Ureter (tissue), 1 donor: ENCODE measurements at places on chromosomes 5 and 9. TPM values are rescaled to one million over a fixed set of nuclear protein-coding genes. Genes with fewer than 3 reads are reported as not detected.

The PTGER4 gene
- 10.3 TPM for total RNA-seq

The FCN2 gene
- total RNA-seq, result 0.49 TPM

The FBP2 gene
- 0.29 TPM for total RNA-seq

The SLC34A1 gene
- not detected for total RNA-seq

The PCDHA13 gene
- 0.42 TPM for total RNA-seq

The PCDHA9 gene
- total RNA-seq, result 0.34 TPM

The FAM221B gene
- total RNA-seq, result 0.26 TPM

The PCDHGA11 gene
- total RNA-seq, result 5.1 TPM

The CATSPER3 gene
- total RNA-seq, result 0.99 TPM

The PCYOX1L gene
- 14.7 TPM for total RNA-seq

The SLC46A2 gene
- total RNA-seq, result 4.2 TPM

The CCDC152 gene
- total RNA-seq, result 0.47 TPM

The TMEM174 gene
- total RNA-seq, result not detected

The PRDM9 gene
- not detected for total RNA-seq

The PHF24 gene
- total RNA-seq, result 1.7 TPM

The RAD50 gene
- total RNA-seq, result 49.5 TPM

The BAAT gene
- total RNA-seq, result not detected

The IER5L gene
- 16.0 TPM for total RNA-seq

The RAPGEF1 gene
- total RNA-seq, result 64.9 TPM

The ZNG1C gene
- 67.6 TPM for total RNA-seq

The ITK gene
- total RNA-seq, result 4.7 TPM

The SOX30 gene
- 0.52 TPM for total RNA-seq

The OBP2B gene
- not detected for total RNA-seq
